Stimulated activated CD4-positive, alpha-beta T cell treated with anti-CD3 and anti-CD28 coated beads, Interleukin-15, amount 100 ng/mL, for 48 hours (primary cell): ENCODE measurements at places on chromosomes 12 and 14.

DNA sequence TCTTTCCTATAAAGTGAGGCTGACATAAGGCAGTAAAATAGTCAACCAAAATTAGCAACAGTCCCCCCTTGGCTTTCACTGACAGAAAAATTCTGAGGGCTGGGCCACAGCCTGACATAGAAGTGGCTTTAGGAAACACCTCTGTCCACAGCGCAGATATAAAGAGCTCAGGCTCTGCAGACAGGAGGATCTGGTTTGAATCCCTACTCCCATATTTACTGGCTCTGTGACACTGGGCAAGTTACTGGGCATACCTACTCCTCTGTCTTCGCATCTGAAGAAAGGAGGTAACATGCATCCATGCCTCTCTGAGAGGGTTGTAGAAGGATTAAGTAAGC lies 95.3 kb downstream of the STXBP6 start:
- DNase-seq: no peak

GRCh38 chr14:24982472-24983155 lies 67.3 kb downstream of the STXBP6 start:
- DNase-seq: no peak

GRCh38 chr14:53458368-53458814 lies 305.3 kb upstream of the DDHD1 start:
- DNase-seq: no peak

GRCh38 chr12:109004017-109004416 lies 16.9 kb downstream of the SVOP start:
- no peak for DNase-seq

GRCh38 chr14:104441275-104442106 lies 138.1 kb upstream of the C14orf180 start:
- DNase-seq: no peak

- DNase-seq: no peak
These were observed 12.7 kb downstream of the CPSF6 start for GRCh38 chr12:69252033-69252432.

DNA sequence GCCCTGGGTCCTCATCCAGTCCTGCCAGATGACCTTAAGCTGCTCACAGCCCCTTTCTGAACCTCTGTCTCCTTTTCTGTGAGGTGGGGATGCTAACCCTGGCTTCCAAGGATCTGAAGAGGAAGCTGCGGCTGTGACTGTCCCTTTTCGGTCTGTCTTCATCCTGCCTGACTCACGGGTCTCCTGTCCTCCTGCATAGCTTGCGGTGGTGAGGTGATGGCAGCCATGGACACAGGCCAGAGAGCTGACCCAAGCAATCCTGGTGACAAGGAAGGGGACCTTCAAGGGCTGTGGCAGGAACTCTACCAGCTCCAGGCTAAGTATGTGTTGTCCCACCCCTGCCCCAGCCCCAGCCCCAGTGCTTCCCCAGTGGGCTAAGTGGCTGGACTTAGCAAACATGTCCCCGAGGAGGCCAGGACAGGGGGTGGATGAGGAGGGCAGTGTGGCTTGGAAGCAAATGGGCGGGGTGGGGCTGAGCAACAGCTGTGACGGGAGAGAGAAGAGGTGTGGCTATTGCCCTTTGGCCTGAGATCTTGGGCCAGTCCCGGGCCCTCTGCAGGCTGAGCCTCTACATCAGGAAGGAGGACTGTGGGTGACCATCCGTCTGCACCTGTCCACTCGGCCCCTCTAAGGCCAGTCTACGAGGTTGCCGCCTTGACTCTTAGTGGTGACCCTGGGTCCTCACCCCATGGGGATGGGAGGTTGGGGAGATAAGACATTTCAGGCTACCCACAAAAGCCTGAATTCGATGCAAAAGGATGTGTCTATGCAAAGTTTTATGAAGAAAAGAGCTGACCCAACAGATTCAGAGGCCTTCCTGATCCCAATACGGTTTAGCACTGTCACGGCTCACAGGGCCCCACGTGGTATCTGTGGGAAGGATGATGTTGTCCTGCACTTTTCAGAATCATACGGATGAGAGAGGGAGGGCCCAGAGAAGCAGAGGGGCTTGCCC lies 1.1 kb downstream of the CCDC197 start:
- no peak for DNase-seq

- DNase-seq: no peak
These were observed 6.3 kb downstream of the FLRT2 start for GRCh38 chr14:85535991-85536832.

GRCh38 chr12:40561395-40561966 lies 130.8 kb upstream of the CNTN1 start:
- DNase-seq: no peak

GRCh38 chr12:104975587-104976343 lies 10.4 kb upstream of the NOPCHAP1 start:
- no peak for DNase-seq

DNA sequence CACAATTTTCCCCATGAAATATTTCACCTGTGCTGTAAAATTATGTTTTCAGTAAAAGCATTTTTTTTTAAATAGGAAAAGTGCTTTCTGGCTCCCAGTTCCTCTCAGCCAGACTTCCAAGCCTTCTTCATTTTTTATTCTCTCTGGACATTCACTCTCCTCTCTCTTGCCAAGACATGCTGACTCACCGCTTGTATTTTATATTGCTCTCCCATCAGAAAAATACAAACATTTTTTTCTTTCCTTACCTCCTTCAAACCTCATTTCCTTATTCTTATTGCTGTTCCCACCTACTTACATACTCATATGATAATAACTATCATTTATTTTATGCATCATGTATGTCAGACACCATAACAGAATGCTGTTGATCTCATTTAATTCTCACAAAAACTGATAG lies 37.7 kb upstream of the ZNF641 start:
- DNase-seq: no peak

- peak; percentile 41 for DNase-seq
These were observed 15.5 kb downstream of the MANSC1 start for GRCh38 chr12:12334367-12335040.

DNA sequence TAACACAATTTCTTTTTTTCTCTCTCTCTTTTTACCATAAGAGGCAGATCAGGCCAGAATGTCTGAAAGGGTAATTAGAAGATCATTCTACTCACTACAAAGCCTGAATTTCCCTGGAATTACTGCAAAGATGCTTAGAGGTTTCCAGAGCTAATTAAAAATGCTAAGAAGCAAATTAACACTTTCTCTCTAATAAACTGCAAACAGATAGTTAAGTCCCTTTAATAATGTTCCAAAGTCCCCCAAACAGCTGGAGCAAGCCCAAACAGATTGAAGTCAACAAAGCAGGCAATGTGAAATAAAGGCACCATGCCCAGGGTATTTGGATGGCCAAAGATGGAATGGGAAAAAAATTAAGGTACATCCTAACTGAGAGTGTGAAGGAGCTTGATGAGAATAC lies 208.8 kb upstream of the LRFN5 start:
- no peak for DNase-seq

DNA sequence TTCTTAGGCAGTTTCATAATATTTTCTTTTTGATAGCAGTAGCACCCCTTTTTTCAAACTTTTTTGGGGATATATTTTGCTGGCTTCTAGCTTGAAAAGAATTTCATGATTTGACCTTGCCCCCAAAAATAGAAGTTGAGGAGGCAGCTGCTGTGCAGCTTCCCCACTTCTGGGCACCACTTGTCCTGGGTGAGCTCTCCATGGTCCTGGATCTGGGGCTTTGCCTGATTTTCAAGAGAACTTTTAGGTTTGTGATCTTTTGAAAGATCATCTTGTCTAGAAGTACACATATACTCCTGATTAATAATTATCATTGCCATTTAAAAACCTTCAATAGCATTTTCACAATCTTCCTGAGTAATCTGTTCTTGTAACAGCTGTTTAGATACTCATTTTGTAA lies 271.6 kb downstream of the NPAS3 start:
- DNase-seq: no peak

DNA sequence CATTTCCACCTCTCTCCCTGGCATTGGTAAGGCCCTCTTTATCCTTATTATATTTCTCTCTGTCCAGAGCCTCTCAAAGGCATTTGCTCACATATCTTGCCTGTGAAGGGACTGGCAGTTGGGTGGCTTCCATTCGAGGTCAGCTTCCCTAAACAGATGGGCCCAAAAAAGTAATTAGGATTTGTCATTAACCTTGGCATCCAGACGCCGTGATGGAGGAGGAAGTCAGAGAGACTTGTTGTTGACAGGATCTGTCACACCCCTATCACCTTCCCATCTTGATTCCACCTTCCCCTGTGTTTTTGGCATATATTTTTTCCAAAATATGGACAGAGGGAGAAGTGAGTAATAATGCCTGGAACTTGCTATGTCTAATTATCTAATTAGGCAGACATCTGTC lies 54.0 kb upstream of the OAS1 start:
- no peak for DNase-seq

GRCh38 chr14:63881926-63882325 lies 29.1 kb downstream of the SYNE2 start:
- no peak for DNase-seq

- no peak for DNase-seq
These were observed 42.9 kb downstream of the DNAI7 start for GRCh38 chr12:25152055-25152454.

DNA sequence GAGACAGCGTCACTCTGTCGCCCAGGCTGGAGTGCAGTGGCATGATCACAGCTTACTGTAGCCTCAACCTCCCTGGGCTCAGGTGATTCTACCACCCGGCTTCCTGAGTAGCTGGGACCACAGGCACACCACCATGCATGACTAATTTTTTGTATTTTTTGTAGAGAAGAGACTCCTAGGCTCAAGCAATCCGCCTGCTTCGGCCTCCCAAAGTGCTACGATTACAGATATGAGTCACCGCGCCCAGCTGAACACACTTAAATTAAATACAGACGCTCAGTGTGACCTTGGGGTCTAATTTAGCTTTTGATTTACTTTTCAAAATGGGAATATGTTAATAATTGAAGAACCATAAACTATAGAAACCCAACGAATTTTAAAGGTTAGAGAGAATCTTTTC lies 77.2 kb downstream of the C2CD5 start:
- no peak for DNase-seq

GRCh38 chr14:83247924-83248639 lies 1714.4 kb upstream of the SEL1L start:
- DNase-seq: no peak

DNA sequence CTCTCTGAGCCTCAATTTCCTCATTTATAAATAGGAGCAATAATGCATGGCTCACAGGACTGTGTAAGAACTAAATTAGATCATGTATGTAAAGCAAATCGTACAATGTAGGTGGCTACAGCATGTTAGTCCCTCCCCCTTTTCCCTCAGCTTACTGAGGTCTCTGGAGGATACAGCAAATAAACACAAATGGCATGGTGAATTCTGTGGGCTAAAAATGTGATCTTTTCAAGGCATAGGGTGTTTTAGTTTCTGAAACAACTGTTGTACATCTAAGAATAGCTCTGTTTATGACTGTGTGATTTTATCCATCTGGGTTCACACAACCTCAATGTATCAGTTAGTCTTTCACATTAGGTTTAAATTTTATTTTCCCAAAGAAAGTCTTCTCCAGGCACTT lies 121.2 kb upstream of the PLEKHG7 start:
- no peak for DNase-seq

- no peak for DNase-seq
These were observed 920.1 kb downstream of the FLRT2 start for GRCh38 chr14:86450085-86450484.

GRCh38 chr14:104545151-104545941 lies 34.2 kb upstream of the C14orf180 start:
- no peak for DNase-seq

GRCh38 chr12:75870878-75871277 lies 160.7 kb downstream of the PHLDA1 start:
- no peak for DNase-seq

DNA sequence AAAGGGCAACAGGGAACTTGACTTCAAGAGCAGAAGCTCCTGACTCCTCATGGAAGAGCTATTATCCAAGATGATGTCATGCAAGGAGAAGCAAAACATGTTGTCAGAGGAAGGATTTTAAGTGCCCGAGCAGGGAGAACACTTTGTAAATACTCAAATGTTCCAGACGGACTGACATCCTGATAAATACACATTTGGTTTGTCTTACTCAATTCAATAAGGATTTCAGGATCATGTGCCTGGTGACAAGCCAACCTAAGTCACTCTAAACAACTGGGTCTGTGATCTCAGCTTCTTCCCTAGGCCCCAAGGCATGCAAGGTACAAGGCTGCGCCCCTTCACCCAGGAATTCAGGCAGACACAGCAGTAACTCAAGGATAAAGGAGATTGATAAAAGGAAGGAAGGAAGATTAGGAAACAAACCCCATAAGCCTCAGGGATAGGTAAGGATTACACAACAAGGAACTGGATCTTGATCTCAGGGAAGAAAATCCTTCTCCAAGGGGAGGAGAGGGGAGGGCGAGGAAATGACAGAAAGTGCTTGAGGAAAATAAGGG lies 26.8 kb upstream of the CEBPE start:
- no peak for DNase-seq

DNA sequence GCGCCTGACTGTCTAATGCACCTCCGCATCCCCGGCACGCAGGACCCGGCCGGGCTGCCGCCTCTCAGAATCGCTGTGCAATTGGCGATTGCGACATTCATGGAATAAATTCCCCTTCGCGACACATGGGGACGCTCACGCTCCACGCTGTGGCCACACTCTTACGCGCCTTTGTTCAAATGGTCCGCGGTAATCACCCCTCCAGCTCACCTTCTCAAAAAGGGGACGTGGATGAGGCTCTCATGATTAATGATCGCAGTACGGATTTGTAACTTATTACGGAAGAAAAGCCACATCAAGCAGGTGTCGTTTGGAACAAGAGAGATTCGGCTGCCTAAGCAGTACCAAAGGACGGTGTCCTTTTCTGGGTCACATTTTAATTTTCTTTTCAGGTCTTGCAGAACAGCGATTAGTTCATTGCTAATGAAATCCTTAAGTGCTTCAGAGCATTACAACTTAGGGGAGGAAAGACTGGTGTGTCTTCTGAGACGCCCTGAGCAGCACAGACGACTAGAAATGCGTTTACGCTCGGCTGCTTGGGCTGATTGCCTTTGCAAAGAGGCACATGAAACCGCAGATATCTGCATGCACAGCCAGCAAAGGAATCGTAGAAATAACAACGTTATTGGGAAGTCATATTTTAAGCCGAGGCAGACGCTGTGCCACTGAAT lies 37.3 kb upstream of the ADGRD1 start:
- DNase-seq: peak; percentile 7

DNA sequence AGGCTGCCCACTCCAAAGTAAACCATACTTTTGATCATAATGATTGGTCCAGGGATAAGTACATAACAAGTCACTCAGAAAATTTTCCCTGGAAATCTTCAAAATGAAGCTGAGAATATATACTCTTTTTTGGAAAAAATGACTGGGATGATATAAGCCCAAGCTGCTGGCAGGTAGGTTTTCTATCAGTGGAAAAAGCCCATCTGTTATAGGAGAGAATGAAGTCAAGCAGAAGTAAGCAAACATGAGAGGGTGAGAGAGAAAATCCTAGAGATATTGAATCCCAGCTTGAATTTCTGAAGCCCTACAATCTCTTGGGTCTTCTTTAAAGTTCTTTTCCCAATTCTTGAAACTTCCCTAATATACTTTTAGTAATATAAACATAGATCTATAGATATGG lies 37.3 kb upstream of the ZDHHC17 start:
- no peak for DNase-seq

GRCh38 chr12:28023156-28023887 lies 50.8 kb upstream of the PTHLH start:
- no peak for DNase-seq

GRCh38 chr14:104132981-104133380 lies 5.4 kb upstream of the KIF26A start:
- DNase-seq: no peak

GRCh38 chr12:111368788-111369495 lies at the start of gene PHETA1:
PHETA1 (minus strand) TSS chr12:111369095; CDS start chr12:111363427, 5,668 bp downstream.
- DNase-seq: peak; percentile 53

GRCh38 chr12:57470970-57471656 lies 8.6 kb downstream of the ARHGAP9 start:
- no peak for DNase-seq

- no peak for DNase-seq
These were observed 14.7 kb upstream of the ENDOU start for GRCh38 chr12:47739979-47740378.
